Mesenteric fat pad (tissue), 1 donor: ENCODE measurements at places on chromosomes 11 and 22. TPM values are rescaled to one million over a fixed set of nuclear protein-coding genes. Genes with fewer than 3 reads are reported as not detected.

- DNase-seq, result no peak
These were observed 265.9 kb upstream of the MPPED2 start for GRCh38 chr11:30852091-30852490.

DNA sequence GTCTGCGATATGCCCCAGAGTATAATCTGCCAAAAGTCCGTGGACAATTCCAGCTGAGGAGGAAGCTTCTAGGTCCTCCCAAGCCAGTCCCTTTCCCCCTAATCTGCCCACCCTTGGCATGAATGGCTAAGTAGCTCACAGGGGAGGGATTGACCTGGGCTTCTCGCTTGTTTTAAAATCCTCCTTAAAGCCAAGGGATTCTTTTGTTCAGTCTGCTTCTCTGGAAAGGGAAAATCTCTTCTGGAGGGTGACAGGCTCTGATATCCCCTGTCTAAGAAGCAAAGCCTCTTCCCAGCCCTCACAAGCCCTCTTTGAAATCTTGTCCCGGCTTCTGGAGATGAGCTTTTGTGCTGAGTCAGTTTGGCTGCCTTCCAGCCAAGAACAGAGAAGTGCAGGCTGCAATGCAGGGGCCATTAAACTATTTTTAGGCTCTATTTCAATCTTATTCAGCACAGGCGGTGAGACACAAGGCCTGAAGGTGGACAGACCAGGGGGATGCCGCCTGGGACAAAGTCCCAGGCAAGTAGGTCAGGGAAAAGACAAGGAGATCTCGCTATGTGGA is 23.9 kb downstream of the NEFH start:
- DNase-seq, result no peak

- no peak for DNase-seq
These were observed 22.1 kb upstream of the TMPRSS13 start for GRCh38 chr11:117950993-117951961.

DNA sequence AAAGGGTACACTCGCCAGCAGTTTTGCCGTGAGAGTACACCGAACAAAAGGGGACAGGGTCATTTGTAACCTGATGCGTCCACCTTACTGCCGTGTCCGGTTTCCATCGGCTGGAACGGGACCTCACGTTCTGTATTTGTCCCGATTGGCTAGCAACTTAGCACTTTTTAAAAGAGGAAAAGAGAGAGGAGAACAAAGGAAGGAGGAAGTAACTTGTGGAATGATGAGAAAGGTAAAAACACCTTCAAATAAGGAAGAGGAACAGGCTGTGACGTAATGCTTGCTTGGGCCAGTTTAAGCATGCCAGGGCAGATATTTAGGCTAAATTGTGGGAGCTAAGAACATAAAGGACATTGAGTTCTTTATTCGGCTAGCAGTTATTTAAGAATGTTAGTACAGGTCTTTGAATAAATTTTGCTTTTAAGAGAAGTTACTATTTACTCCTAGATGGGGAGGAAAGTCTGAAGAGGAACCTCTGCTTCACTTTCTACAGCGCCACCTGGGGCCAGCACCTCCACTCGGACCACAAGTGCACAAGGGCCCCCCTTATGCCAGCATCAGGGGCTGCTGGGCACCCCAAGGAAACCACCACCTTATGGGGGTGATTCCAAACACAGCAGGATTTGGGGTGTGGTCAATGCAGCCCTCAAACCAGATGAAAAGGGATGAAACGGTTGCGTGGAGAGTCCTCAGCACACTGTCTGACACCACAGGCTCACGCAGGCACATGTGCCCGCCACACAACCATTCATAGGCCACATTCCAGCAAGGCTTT is 5.8 kb downstream of the ARSA start:
- DNase-seq, result no peak

DNA sequence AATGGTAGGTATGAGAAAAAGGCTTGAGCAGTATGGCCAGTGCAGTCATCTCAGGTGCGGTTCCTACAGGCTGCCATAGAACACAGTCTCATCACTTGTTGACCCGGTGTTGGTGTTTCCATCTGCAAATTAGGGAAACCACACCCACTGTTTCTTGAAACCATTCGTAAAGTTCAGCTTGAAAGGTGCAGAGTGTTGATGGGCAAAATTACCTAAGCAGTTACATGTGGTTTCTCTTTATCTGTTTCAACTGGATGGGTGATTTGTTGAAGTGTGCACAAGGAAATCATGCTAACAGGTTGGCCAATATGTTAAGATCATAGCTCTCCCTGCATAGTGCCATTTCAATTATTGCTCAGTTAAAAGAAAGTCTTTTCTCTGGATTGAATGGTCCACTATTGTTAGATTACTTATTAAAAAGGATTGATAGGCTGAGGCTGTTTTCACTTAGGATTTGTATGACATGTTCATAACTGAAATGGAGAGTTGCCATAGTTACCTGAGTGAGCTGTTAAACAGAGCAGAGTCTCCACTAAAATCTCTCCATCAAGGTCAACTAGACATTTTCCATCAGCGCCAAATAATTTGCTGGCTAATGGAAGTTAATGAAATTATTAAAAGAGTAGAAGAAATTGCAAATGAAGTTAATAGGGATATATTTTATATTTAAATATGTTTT is 203.1 kb upstream of the MTMR2 start:
- DNase-seq, result no peak

GRCh38 chr11:65776196-65776595 is 4.6 kb downstream of the AP5B1 start:
- peak; percentile 76 for DNase-seq

DNA sequence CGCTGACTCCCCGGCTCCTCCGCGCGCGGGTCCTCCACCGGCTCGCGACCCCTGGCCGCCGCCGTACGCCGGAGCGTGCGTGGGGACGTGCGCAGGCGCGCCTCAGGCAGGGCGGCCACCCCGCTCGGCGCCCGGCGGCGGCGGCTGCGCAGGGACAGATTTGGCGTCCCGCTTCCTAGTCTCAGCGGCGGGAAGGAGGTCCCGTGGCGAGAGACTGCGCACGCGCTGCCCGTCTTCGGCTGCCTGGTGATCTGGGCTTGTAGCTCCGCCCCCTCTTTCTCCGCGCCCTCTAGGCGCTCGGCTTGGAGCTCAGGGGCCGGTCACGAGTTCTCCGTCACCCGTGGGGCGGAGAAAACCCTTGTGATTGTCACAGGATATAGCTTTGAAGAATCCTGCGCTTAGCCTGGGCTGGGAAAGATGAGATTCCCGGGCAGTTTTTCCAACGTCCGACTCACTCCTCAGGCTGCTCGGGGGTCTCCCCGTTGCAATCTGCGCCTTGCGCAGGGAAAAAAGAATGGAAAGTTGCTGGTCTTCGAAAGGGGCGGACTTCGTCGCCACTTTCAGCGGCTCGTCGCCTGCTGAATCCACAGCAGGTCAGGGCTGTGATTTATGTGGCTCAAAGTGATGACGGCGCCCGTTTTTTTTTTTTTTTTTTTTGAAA is at the start of gene PATL1:
Gene PATL1, minus strand, starts transcription at position 88 of the 661 bp plus-strand sequence. CDS start 142 bp downstream, outside the sequence.
- peak; percentile 100 for DNase-seq

GRCh38 chr11:115848611-115849010 is 344.4 kb upstream of the CADM1 start:
- DNase-seq, result no peak

DNA sequence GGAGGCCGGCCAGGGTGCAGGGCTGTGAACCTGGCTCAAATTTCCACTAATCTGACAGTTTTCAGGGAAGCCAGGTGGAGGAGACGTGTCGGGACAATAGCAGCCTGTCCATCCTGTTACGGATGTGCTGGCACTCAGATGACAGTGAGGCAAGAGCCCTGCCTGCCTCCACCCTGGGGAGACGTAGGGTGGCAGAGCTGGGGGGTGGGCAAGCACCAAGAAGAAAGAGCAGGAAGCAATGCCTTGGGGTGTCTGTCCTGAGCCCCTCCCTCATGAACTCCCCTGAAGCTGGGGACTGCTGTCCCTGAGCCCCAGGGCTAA is 10.0 kb upstream of the TRIM29 start:
- peak; percentile 71 for DNase-seq

The DAGLA gene
- total RNA-seq, result 3.3 TPM

GRCh38 chr22:20536590-20537324 is 29.3 kb downstream of the MED15 start:
- DNase-seq, result no peak

The PAX6 gene
- 0.32 TPM for total RNA-seq

GRCh38 chr11:35038211-35038928 is 100.6 kb upstream of the CD44 start:
- no peak for DNase-seq

GRCh38 chr11:132588366-132588765 is 943.9 kb downstream of the OPCML start:
- DNase-seq, result no peak

The MUC2 gene
- 0.80 TPM for total RNA-seq

The ATM gene
- 54.5 TPM for total RNA-seq

DNA sequence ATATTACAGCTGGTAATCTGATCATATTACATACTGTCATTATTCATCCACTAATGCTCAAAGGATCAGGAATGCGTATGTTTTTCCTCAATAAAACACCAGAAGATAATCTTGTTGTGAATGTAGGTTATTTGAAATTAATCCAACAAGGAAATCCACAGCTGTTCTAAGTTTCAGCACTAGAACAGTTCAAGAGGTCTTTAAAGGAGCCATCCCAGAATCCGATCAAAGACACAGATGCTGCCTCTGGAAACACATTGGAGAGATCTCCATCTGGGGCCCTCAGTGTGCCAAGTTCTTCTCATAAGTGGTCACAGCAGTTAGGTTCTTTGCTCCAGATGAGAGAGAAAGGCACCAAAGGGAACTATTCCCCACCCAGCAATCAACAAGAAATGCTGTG is 1955.1 kb upstream of the RAG2 start:
- DNase-seq, result no peak

DNA sequence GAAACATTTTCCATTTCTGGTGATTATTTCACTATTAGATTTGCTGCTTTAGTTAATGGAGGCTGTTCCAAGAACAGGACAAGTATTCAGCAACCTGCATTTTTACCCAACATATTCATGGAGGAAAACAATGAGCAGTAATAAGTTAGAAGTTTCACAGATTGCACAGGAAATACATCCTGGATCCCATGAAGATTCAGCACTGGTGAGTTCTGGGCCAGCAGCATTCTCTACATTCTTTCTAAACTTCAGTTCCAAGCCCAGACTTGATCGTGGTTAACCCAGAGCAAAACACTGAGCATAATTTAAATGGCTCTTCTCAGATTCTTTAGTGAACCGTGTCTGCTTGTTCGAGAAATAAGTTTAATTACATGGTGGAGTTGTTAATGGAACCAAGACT is 3.8 kb downstream of the FJX1 start:
- no peak for DNase-seq
